ENCODE measurements at places on chromosomes 6 and 20. TPM values are rescaled to one million over a fixed set of nuclear protein-coding genes. Genes with fewer than 3 reads are reported as not detected.

- no peak for DNase-seq
Measured at GRCh38 chr20:3922983-3923339, 33.8 kb downstream of the PANK2 start.

DNA sequence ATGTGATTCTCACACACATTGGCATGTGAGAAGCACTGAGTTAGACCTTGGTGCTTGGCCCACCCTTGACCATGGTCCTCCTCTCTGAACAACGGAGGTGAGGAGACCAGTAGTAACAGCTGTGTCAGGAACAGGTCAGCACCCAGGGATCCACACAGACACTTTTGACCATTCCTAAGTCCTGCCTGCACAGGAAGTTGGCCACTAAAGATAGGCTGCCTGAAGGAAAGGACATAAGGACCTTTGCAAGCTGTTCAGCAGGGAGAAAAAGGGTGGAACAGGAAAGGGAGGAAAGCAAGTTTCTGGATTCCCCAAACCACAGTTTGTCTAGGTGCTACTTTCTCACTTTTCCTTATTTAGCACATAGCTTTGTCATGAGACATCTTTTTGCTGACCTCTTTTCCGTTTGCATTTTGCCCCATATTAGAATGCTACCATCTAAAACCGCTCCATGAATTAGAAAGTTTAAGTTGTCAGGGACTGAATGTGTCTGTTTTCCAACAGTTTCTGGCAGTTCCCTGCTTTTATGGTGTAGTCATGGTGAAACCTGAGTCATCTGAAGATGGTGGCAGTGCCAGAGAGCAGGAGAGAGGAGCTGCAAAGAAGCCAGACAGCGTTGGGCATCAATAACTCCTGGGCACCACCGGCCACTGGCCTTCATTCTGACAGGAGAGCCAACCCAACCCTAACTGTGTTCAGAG is 1.1 kb upstream of the CD109 start:
- no peak for DNase-seq

- DNase-seq, result no peak
Measured at GRCh38 chr20:18165553-18165952, 27.9 kb downstream of the KAT14 start.

- DNase-seq, result no peak
Measured at GRCh38 chr6:5051394-5051793, 33.7 kb upstream of the PPP1R3G start.

GRCh38 chr6:36621371-36621855 is 27.3 kb downstream of the SRSF3 start:
- peak; percentile 42 for DNase-seq

DNA sequence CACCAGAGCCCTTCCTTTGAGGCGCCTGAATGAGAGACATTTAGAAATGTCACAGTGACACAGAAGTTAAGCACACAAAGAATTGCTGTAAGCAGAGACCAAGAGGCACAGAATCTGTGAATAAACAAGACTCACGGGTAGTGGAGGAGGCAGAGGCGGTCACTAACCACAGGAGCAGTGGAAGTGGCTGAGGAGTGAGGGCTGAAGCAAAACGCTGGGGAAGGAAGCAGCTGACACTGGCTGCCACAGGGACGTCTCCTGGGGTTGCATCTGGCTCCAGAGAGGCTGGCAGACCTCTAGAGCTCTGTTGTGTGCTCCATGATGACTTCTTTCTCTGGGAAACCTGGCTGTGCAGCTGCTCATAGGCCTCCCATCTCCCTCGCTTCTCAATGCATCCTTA is 65.0 kb upstream of the SLC2A12 start:
- DNase-seq, result no peak

- no peak for DNase-seq
Measured at GRCh38 chr6:53578371-53578770, 33.5 kb upstream of the GCLC start.

The TNFRSF21 gene
- total RNA-seq, result 2.8 TPM

- DNase-seq, result no peak
Measured at GRCh38 chr20:64157878-64158277, 6.4 kb upstream of the MYT1 start.

DNA sequence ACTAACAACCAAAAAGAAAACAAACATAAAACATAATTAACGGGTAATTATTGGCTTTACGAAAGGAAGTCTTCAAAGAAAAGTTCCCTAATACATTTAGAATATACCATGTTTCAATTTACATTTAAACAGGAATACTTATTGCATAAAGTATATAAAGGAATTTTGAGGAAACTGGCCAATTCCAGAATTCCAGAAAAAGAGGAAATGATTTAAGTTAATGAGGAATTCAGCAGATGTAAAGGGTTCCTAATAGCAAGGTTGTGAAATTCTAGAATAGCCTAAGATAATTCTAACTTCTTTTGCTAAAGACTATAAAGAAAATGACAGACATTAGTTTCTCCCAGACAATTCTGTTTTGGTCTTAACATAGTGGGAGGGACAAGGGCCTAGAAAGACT is 35.0 kb downstream of the DTNBP1 start:
- no peak for DNase-seq

Data from left lobe of liver (tissue), 2 donors.